NCI-H1092 treated with DMSO at 0.1 percent for 48 hours (cell line): ENCODE measurements at places on chromosomes 7 and 10.

GRCh38 chr10:24215603-24216002 is 6.7 kb downstream of the KIAA1217 start:
- no peak for DNase-seq

- DNase-seq: peak; percentile 76
These were observed at the start of gene RPA3 for GRCh38 chr7:7718492-7718891. Gene RPA3, minus strand, starts transcription at chr7:7718607. Its CDS starts 78,189 bp downstream, at chr7:7640418.

DNA sequence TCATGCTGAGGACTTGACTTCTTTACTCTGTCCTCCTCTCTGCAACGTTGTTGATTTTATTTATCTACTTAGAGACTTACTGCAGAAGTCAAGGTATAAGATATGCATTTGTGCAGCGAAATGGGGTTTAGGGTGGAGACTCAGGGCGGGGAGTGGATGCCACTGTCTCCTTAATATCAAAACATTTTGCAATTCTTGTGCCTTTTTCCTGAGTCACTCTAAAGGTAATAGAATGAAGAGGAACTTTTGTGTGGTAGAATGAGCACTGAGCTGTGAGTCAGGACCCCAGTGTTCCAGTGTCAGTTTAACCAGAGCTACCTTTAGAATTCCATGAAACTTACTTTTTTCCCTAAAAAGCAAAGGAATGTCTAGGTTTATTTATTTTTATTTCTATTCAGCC is 78.2 kb downstream of the VTI1A start:
- DNase-seq: no peak

- DNase-seq: no peak
These were observed 70.7 kb downstream of the ZNF92 start for GRCh38 chr7:65444205-65444842.

GRCh38 chr10:91816981-91817380 is 18.8 kb downstream of the TNKS2 start:
- DNase-seq: no peak

- DNase-seq: no peak
These were observed 47.2 kb downstream of the GSAP start for GRCh38 chr7:77368974-77369373.

DNA sequence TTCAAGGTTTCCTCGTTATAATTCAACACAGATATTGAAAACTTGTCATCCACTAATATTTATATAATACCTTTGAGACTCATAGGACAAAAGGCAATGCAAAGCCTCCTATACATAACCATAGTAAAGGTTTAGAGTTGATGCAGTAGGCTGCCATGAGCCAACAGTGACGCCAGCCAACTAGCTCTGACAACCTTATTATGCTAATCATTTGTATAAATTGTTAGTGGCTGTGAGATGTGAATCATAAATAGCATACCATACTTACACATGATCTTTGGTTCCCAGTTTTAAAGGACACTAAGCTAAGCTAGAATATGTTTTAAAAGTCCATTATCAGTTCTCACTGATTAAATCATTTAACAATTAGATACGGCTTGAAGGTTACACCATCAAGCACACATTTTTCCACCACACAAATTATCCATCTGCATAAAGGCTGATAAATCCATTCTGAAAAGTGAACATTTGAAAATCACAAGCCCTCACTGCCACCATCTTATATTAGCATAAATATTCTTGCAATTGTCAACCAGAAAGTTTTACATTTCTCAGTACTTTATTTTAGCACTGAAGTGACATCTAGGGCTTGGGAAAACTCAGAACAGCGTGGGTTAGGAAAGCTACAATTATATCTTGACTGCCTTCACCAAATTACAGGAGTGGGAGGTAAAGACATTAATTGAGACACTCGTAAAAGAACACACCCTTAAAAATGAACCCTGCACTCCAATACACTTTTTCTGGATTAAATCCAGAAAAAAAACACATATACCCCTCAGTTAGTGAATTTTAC is 30.7 kb downstream of the COA1 start:
- no peak for DNase-seq

- DNase-seq: no peak
These were observed 6.4 kb upstream of the NT5C2 start for GRCh38 chr10:103199488-103199887.

DNA sequence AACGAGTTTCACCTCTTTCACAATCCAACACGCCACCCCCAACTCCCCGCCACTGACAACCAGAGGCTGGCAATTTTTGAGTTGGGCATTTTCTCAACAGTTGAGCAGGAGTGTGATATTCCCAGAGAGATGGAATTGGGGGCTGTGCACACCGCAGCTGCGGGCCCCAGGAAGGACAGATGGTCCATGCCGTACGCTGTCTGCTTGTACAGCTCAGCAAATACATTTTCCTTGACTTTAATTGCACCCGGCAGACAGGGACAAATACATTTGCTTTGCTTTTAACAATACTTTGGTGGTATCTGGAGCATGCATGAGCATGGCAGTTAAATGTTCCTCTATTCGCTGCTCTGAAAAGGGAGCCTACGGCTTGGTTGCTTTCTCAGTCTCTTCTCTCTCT is 354.2 kb upstream of the DPP6 start:
- DNase-seq: peak; percentile 58

GRCh38 chr10:129531969-129532660 is 65.1 kb downstream of the MGMT start:
- DNase-seq: no peak

DNA sequence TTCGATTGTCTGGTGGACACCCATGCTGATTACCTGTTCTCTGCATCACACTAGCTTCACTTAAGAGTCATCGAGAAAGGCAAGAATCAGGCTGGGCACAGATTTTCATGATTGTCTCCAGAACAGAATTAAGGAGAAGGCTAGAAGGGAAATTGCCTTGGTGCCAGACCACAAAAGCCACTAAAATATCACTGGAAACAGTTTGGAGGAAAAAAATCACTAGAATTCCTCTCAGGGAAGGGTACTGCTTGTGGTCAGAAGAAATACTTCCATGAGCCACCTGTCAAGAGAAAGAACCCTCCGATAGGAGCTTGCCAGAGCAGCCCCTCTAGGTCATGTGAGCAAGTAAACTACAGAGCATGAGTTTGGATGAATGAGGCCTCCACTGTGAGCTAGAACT is 269.3 kb upstream of the TEX47 start:
- DNase-seq: no peak

- no peak for DNase-seq
These were observed 69.7 kb downstream of the PRSS58 start for GRCh38 chr7:142188154-142188553.

DNA sequence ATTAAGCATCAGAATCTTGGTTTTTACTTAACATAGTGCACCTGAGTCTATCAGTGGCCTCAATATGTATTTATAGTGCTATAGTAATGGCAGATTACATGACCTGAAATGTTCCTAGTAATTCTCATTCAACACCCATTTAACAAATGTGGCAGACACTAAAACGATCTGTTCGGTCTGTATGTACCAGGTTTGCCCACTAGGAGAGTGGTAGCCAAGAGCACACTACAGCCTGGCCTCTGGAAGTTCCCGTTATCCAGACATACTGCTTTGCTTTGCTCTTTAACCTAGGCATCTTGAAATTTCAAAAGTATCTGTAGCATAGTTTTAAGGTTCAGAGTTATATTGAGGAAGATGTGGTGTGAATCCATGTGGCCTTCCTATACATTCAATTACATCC is 395.7 kb upstream of the NRG3 start:
- no peak for DNase-seq
